Gastrocnemius medialis (tissue), 4 donors: ENCODE measurements at places on chromosomes 7 and 10. TPM values are rescaled to one million over a fixed set of nuclear protein-coding genes. Genes with fewer than 3 reads are reported as not detected.

Gene PDK4
- 3,628 TPM for total RNA-seq

Gene FKBP6
- not detected for total RNA-seq

Gene RBP4
- 7.5 TPM for total RNA-seq

- H3K4me3 ChIP-seq, result no peak overlapping the region
- H3K4me1 ChIP-seq, result peaks cover 29% of the 10 kb centered on the region
- DNase-seq, result no peak
- H3K27me3 ChIP-seq, result no peaks in the 10 kb centered on the region
- no peak overlapping the region for H3K27ac ChIP-seq
These were observed 2.5 kb downstream of the ARHGAP12 start for GRCh38 chr10:31926160-31926559.

DNA sequence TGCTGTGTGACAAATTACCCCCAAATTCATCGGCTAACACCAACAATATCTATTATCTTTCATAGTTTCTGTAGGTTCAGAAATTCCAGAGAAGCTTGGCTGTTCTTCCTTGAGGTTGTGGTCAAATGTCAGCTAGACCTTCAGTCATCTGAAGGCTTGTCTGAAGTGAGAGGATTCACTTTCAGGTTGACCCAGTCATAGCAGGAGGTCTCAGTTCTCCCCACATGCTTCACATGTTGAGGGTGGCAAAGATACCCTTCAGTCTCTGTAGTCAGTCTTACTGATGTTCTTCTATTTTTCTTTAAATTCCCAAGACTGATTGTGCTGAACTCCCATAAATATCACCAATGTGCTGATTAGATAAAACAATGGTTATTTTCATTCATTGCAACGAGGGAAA lies 1692.0 kb downstream of the REEP3 start:
- H3K4me3 ChIP-seq, result no peak overlapping the region
- no peak overlapping the region for H3K27ac ChIP-seq
- H3K36me3 ChIP-seq, result no peaks in the 10 kb centered on the region
- H3K27me3 ChIP-seq, result no peaks in the 10 kb centered on the region

Gene ACSM6
- total RNA-seq, result not detected

Gene PSD
- not detected for total RNA-seq

Gene PSPH
- total RNA-seq, result 3.5 TPM

DNA sequence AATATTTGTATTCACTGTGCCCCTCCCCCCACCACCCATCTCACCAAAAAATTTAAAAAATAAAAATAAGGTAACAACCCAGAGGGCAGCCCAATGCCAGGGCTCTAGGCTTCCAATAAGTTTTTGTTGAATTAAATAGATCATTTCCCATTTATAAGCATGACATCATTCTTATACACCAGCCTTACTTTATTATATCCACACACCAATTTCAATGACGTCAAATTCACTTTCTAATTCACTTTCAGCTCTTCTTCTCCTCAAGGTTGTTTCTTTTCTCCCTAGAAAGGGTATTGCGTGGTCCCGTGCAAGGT lies 1.2 kb upstream of the DKK1 start:
- H3K27ac ChIP-seq, result no peak overlapping the region
- H3K4me3 ChIP-seq, result peak overlapping the region; percentile 75
- no peaks in the 10 kb centered on the region for H3K27me3 ChIP-seq
- DNase-seq, result no peak

- no peak for DNase-seq
- no peaks in the 10 kb centered on the region for H3K27me3 ChIP-seq
These were observed 21.6 kb downstream of the SMKR1 start for GRCh38 chr7:129523924-129524323.

- no peak overlapping the region for H3K4me3 ChIP-seq
- H3K27me3 ChIP-seq, result no peaks in the 10 kb centered on the region
- H3K27ac ChIP-seq, result no peak overlapping the region
- DNase-seq, result no peak
- H3K4me1 ChIP-seq, result no peaks in the 10 kb centered on the region
- no peaks in the 10 kb centered on the region for H3K36me3 ChIP-seq
These were observed 7.4 kb upstream of the LRRC18 start for GRCh38 chr10:48946891-48947500.

DNA sequence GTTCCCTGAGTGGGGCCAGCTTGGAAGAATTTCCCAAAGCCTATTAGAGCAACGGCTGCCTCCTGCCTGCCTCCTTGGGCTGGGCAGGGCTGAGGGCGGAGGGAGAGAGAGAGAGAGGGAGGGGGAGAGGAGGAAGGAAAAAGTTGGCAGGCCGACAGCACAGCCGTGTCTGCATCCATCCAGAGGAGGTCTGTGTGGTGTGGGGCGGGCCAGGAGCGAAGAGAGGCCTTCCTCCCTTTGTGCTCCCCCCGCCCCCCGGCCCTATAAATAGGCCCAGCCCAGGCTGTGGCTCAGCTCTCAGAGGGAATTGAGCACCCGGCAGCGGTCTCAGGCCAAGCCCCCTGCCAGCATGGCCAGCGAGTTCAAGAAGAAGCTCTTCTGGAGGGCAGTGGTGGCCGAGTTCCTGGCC lies at the start of gene AQP1:
Gene AQP1 (plus strand): TSS at position 293 of the 409 bp plus-strand sequence. CDS start 57 bp downstream, at position 350.
- peaks cover 3% of the 10 kb centered on the region for H3K4me1 ChIP-seq
- peak within 1 kb of the TSS; percentile 44 for H3K4me3 ChIP-seq
- peak within 1 kb of the TSS; percentile 64 for H3K27ac ChIP-seq

DNA sequence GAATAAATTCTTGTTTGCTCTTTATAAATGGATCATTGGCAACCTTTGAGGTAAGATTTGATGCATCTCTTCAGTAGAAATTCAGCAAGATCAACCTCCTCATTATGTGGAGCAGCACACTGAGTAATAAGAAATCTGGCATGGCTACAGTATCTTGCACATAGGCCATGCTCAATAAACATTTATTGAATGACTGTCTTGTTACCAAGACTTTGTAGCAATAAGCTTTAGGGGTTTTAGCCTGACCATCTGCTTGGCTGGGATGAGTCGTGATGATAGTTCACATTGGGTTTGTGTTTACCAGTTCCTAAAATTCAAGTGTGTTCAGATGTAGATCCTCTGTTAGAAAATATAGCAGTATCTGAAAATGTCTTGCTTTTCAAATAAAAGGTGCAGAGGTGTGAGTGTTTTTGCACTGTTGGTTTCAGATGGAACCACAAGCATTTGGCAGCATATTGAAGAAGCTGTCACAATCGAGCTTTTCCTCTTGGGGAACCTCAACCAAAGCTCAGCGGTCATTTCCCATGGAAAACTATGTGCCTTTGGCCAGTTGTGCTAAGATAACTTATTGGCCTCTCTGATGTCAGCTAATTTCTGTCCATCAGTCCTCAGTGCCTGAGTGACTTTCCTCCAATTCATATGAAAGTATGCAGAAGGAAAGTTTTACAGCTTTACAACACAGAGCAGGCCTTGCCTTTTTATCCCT lies 442.6 kb downstream of the GFRA1 start:
- no peaks in the 10 kb centered on the region for H3K27me3 ChIP-seq
- H3K4me3 ChIP-seq, result no peak overlapping the region
- H3K4me1 ChIP-seq, result no peaks in the 10 kb centered on the region
- H3K36me3 ChIP-seq, result no peaks in the 10 kb centered on the region

DNA sequence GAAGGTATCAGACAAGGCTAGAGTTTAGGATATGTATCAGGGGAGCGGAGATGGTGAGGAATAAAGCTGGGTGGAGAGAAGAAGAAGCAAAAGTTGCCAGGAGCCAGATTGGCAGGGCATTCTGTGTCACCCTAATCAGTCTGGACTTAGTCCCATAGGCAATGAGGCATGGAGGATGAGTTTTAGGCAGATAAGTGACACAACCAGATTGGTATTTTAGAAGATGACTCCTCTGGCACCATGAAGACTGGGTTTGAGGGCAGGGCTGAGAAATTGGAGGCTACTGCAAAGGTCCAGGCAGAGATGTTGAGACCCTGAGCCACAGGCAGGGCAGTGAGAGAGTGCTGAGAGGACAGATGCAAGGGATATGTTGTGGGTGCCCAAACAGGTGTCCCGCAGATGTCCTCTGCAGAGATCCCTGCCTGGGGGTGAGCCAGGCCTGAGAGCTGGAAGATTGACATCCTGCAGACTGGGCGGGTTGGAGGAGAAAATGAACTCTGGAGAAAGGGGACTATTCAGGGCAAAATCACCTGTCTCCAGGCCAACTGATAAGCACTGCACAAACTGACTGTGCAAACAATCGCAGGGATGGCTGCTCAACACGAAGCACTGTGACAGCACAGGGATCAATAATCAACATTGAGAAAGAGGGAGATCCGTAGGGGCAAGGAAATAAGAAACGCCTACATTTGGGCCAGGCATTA lies 11.9 kb upstream of the HABP2 start:
- no peak overlapping the region for H3K4me3 ChIP-seq
- H3K27ac ChIP-seq, result no peak overlapping the region
- H3K27me3 ChIP-seq, result no peaks in the 10 kb centered on the region
- H3K36me3 ChIP-seq, result no peaks in the 10 kb centered on the region
- no peak for DNase-seq

DNA sequence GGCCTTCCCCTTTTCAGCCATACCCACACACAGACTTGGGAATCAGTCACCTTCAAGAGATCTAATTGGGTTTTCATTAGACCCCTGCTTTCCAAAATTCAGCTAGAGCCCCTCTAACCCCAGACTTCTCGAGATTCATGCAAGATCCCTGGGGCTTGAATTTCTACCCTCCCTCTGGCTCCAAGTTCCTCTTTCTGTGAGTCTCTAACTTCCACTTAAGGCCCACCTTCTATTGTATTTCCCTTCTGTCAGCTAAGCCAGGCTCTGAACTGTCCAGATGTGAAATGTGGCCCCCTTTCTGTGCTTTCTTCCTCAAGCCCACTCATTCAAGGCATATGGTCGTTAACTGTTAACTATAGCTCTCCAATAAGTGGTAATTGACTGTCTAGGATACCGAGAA lies 132.2 kb downstream of the ZNF365 start:
- H3K27ac ChIP-seq, result no peak overlapping the region
- H3K36me3 ChIP-seq, result no peaks in the 10 kb centered on the region

DNA sequence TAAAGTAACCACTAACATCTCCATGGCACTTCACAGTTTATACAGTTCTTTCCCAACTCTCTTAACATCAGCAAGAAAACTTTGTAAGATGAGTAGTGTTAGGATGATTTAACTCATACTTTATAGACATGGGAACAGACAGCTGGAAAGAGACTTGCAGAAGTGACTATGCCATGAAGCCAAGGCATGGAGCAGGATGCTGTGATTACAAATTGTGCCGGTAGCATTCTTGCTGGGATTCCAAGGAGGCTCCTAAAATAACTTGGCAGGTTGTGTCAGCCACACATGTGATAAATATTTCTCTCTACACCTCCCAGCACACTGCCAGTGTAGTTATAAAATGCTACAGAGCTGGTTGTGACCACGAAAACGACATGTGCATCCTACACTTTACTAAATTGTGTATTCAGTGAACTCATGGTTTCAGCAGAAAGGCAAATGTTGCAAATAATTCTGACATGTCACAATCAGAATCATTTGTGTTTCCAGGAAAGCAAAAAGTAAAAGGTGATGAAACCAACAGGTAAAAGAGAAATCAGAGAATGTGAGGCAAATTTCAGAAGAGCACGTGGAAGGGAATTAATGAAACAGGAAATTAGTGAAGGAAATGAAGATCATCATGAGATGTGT lies 5.6 kb upstream of the CYP3A4 start:
- no peak overlapping the region for H3K4me3 ChIP-seq
- H3K36me3 ChIP-seq, result no peaks in the 10 kb centered on the region
- H3K27ac ChIP-seq, result no peak overlapping the region
- H3K4me1 ChIP-seq, result peaks cover 23% of the 10 kb centered on the region

Gene SEMA3E
- total RNA-seq, result 0.32 TPM

DNA sequence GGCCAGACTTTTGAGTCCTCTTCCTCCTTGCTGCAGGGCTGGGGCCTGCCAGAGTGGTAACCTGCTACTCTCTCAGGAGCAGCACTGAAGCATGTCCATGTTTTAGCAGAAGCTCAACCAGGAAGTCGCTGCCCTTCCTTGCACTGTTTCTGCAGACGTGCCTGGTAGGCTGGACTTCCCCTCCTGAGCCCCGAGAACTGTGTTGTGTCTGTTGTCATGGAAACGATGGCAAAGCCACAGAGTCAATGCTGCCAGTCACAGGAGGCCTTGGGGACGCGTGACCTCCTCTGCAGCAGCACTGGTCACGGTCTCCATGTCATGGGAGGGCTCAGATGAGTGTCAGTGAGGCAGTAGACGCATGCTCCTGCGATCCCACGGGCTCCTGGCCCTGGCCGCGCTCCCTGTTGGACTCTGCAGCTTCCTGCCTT lies 145.5 kb downstream of the FANK1 start:
- no peak overlapping the region for H3K4me3 ChIP-seq
- peak; percentile 48 for DNase-seq
- no peaks in the 10 kb centered on the region for H3K4me1 ChIP-seq

DNA sequence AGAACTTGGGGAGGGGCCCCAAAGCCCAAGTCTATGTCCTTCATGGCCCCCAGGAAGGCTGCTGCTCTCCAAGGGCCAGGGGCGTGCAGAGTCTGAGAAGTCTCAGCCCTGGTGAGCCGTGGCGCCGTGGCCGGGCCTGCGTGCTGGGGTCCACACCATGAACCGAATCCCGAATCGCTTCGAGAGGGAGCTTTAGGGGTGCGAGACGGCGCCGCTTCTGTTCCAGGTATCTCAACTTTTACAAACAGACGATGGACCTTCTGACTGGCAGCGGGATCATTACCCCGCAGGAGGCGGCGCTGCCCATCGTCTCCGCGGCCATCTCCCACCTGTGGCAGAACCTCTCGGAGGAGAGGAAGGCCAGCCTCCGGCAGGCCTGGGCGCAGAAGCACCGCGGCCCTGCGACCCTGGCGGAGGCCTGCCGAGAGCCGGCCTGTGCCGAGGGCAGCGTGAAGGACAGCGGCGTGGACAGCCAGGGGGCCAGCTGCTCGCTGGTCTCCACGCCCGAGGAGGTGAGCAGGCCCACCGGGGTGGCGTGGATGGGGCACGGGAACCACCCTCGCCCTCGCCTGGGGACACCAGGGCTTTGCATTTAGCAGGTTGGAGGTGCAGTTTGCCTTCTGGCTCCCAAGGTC lies 12.7 kb downstream of the STRA8 start:
- H3K4me3 ChIP-seq, result no peak overlapping the region
- no peaks in the 10 kb centered on the region for H3K36me3 ChIP-seq
- DNase-seq, result no peak
- no peak overlapping the region for H3K27ac ChIP-seq
- no peaks in the 10 kb centered on the region for H3K4me1 ChIP-seq
- no peaks in the 10 kb centered on the region for H3K27me3 ChIP-seq
